ENCODE measurements at places on chromosomes 5 and 9. TPM values are rescaled to one million over a fixed set of nuclear protein-coding genes. Genes with fewer than 3 reads are reported as not detected.

GRCh38 chr5:14503017-14503680 lies 78.4 kb upstream of the OTULINL start:
- no peak for DNase-seq

GRCh38 chr9:104279535-104280177 lies 185.5 kb downstream of the SMC2 start:
- DNase-seq = peak; percentile 21

GRCh38 chr9:134040176-134040565 lies 14.9 kb downstream of the BRD3OS start:
- no peak for DNase-seq

NTNG2 gene
- 0.74 TPM for polyA plus RNA-seq

DNA sequence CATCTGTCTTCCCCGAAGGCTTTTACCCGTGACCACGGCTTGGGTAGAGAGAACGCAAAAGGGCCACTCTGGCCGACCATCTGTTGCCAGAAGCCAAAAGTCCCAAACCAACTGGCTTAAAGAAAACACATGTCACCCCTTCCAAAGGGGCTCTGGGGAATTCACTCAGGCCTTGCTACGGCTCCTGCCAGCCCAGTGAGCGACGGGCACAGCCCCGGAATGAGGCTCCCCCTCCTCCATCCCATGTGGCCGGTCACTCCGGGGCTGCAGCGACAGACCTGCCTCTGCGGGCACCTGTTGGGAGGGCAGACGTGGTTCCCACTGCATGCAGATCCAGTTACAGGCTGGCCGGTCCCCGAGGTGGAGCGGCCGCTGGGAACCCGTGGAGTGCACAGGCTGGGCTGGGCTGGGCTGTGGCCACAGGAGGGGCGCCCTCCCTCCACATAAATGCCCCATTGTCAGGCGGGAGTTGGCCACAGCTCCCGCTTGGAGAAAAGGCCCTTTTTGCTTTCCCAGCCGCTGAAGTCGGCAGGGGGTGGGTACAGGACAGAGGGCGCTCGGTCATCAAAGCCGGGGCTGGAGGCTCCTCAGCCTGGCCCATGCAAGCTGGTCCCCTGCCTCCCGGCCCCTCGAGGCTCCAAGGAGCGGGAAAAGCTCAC lies 19.9 kb downstream of the NOTCH1 start:
- no peak for DNase-seq

TERT gene
- polyA plus RNA-seq = 1.0 TPM

GRCh38 chr5:80150731-80151130 lies 105.1 kb downstream of the SERINC5 start:
- DNase-seq = no peak

GRCh38 chr5:138872841-138873465 lies 2.2 kb downstream of the LRRTM2 start:
- peak; percentile 27 for DNase-seq

IFNA2 gene
- polyA plus RNA-seq = not detected

DNA sequence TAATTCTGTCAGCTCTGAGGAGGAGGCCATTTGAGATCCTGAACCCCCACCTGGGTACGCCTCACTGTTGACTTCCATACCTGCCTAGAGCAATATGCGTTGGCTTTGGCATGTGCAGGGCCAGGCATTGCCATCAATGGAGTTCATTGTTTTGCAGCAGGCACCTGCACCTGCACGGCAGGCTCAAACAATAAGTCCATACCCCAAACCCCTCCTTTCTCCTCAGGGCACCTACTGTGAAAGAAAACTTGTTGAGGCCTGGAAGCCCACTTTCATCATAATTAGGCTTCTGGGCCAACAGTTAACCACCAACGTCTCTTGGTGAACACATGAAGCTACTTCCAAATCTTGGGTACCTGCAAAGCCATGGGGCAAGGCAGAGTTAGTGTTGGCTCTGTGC lies 238.7 kb downstream of the NFIB start:
- DNase-seq = no peak

GRCh38 chr5:59661311-59661710 lies 232.2 kb downstream of the PDE4D start:
- DNase-seq = no peak

FREM1 gene
- 226 TPM for polyA plus RNA-seq

DNA sequence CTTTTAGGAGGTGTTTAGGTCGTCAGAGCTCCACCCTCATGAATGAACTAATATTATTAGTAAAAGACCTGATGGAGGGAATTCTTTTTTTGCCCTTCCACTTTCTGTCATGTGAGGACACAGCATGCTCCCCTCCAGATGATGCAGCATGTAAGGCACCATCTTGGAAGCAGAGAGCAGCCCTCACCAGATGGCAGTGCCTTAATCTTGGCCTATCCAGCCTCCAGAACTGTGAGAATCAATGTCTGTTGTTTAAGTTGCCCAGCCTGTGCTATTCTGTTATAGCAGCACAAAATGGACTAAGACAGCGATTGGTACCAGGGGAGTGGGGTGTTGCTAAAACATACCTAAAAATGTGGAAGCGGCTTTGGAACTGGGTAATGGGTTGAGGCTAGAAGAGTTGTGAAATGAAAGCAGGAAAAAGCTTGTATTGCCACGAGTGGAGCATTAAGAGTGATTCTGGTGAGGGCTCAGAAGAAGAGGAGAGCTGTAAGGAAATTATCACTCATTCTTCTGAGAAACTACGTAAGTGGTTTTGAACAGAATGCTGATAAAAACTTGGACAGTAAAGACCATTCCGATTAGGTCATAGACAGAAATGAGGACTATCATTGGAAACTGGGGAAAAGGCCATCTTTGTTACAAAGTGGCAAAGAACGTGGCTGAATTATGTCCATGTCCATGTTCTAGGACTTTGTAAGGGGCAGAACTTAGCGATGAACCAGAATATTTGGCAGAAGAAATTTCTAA lies 28.6 kb downstream of the PTPDC1 start:
- DNase-seq = no peak

DIPK1B gene
- 48.0 TPM for polyA plus RNA-seq

SLC36A2 gene
- polyA plus RNA-seq = 16.4 TPM

DNA sequence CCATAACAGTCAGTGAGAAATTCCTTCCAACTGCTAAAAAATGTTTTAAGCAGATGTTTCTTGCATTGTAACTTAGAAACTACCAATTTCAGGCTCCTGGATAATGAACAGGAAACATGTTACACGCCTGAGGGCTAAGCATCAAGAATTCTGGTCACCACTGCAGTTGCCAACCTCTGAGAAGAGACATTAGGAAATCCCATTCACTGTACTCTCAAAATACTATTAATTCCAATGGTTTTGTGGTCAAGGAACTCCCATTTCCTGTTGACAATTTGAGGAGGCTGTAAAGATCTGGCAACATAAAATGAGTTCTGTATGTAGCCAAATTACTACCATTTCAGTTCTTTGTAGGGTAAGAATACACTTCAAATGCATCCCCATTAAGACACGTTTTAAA lies 456.0 kb upstream of the MEF2C start:
- no peak for DNase-seq

- DNase-seq = no peak
Measured at GRCh38 chr9:120569556-120569955, 10.4 kb downstream of the CDK5RAP2 start.

DNA sequence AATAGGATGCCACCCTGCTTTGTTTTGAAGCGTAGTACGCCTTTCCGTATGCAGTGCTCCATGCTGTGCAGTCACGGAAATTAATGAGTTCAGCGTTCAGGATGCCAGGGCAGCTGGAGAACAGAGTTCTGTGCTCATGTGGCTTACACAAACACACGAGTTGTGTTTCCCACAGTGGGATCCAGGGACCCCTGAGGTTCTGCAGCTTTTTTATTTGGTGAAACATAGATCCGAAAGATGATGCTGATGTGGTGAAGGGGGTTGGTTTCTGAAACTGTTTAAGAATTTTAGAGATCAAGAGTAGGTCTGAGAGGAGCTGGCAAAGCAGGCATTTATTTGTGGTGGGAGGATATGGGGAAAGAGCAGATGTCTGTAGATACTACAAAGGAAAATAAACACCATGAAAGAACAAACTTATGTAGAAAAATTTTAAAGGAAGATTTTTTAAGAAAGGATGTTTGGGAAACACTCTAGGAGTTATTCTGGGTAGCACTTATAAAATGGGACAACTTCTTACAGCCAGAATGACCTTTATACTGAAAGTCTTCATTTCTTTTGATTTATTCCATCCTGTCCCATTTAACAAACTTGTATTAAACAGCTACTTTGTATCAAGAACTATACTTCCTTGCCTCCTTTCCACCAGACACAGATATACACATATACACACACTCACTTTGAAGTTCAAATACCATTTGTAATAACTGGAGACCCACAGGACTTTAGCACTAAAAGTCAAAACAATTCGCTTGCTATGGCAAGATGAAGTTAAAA lies 52.7 kb downstream of the ITGA1 start:
- DNase-seq = no peak

GRCh38 chr5:59152701-59153245 lies 569.9 kb downstream of the RAB3C start:
- no peak for DNase-seq

MEF2C gene
- 43.4 TPM for polyA plus RNA-seq

DNA sequence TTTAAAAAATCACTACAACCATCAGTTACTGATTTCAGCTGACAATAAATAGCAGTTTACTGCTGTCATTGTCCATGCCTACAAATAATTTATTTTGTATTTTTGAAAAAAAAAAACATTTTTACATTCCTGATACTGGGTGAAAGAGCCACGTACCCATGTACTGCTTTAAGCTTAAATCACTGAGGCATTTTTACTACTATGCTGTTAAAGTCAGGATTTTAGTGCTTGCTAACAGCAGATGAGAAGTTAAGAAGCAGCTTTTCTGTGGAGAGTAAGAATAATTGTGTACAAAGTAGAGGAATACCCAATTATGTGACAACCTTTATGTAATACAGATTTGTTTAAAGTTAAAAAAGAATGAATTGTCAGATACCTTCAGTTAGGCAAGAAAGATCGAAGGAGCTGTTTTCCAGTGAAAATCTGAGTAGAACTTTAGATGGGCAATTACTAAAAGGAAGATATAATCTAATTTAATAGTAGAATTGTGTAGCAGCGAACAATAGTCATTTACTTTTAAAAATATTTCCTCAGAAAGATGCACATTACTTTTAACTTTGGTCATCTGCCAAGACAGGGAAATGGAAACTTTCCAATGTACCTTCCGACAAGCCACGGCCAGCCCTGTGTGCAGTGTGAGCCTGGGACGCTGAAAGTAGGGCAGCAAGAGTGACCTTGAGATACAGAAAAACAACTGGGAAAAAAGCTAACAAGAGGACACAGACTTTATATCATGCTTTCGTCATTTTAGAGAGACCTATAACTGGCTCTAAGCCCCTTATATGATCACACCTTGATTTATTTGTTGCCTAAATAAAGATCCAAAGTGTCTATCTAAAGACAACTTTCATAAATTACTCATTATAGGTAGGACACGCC lies 39.9 kb downstream of the RHOBTB3 start:
- no peak for DNase-seq

DNA sequence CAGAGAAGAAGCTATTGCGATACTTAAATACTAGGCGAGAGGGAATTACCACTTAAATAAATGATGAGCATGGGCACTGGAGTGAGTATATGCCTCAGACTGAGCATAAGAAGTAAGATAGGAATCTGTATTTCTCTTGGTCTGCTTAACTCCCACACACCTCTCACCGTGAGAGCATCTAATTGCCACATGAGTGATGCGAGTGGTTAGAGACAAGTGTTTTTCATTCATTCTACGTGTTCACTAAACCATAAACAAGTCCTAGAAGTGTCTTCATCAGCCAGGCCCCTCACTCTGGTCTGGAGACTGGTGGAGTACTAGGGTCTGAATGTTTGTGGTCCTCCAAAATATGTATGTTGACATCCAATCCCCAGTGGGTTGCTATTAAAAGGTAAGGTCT lies 150.2 kb upstream of the SLC12A2 start:
- no peak for DNase-seq

DNA sequence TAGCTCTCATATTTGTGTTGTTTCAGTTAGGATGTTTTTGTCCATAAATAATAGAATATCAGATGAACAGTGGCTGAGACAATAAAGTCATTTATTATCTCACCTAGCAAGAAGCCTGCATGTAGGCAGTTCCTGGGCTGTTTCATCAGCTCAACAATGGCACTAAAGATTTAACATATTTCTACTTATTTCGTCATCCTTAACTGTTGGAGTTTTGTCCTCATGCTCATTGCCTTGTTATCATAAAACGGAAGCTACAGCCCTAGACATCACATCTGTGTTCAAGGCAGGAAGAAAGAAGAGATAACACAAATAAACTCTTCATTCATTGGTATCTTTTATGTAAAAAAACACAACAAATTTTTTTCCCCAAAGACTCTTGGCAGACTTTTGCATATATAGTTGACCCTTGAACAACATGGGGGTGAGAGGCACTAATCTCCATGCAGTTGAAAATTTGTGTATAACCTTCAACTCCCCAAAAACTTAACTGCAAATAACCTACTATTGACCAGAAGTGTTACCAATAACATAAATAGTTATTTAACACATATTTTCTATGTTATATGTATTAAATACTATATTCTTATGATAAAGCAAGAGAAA lies 277.2 kb upstream of the ADRA1B start:
- no peak for DNase-seq

GRCh38 chr5:88719434-88719833 lies 163.6 kb downstream of the MEF2C start:
- no peak for DNase-seq

DNA sequence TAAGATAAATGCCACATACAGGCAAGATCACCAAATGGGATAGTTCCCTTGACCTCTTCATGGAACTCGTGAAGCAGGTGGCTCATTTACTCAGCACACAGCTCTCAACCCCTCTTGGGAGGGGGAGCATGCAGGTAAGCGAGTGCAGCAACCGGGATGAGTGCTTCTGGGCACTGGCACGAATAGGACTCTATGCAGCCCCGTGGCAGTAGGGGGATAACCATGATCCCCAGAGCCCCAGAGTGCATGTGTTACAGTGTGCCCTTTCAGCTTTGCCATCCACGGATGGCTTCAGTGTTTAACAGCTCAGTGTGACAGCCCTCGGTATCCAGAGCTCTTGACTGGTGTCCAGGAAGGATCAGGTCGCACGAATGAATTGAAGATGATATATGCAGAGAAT lies 1187.1 kb downstream of the CDH9 start:
- DNase-seq = no peak

DNA sequence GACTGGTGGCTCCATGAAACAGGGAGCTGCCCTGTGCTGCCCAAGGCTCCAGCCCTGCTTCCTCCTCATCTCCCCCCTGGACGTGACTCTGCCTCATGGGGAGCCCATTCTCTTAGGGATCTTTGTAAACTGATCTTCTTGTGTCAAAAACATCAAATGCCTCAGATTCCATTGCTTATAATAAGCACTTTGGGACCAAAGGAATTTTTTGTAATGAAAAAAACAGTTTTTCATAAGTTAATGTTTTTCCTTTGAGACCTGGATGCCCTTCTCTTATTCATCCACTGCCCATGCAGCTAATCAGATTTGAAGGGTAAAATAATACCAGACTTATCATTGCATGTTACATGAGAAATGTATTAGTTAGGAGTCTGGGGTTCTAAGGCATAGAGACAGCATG lies 41.7 kb downstream of the PALM2AKAP2 start:
- no peak for DNase-seq

FER gene
- polyA plus RNA-seq = 17.3 TPM

OTP gene
- polyA plus RNA-seq = 0.03 TPM

PKD2L2 gene
- polyA plus RNA-seq = 0.53 TPM

MYMK gene
- not detected for polyA plus RNA-seq

Measured in renal pelvis (tissue), 12 donors.